Stimulated activated CD4-positive, alpha-beta T cell treated with anti-CD3 and anti-CD28 coated beads, Interleukin-4, amount 100 ng/mL, for 1 hour (primary cell): ENCODE measurements at places on chromosomes 7 and 10.
A peak's percentile ranks its signal among the peaks of the same experiment; 100 is the strongest.

DNA sequence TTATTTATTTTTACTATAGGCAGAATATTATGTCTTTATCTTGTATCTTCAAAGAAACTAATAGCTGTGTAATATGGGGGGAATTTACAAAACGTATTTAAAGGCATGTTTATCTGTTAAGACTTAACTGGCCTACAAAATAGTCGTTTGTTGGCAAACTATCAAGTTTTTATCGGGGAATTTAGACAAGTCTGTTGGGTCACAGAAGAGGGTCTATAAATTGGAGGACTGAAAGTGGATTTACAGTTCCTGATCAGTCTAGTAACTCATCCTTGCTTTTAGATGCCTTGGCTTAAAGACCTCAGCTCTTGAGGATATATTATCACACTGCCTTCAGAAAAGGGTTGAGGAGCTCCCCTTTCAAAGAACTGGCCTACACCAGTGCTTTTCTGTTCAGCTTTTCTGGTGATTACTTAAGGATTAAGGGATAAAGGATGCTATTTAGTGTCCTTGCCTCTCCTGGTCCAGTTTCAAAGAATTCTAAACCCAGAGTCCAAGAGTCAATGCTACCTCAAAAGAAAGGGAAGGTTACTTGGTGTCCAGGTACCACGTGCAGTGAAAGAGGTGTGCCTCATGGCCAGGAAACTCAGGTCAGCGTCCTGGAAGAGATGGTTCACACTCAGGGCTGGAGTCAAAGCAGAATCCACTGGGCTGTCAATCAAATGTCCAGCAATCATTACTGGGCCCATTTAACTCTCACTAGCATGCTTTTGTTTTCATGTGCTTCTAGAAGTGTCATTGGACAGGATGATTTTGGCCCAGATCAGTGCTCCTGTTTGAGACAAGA, 42.9 kb upstream of the ABI1 start:
- DNase-seq: no peak

DNA sequence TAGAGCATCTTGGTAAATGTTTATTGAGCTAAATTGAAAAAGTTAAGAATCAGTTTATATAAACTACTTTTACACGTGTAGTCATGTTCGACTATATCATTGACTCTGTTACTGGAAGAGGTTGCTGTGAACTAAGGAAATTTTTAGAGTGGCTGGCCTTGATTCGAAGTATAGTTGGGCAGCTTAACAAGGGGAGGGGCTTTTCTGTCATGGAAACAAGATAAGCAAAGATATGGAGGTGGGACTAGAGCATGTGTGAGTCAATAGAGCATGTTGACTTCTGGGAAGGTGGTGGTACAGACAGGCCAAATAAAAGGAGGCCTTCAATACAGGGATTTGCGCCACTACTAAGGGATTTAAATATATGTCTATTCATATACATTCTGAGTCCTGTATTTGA, 7.6 kb downstream of the ATP5F1C start:
- DNase-seq: no peak

- no peak for DNase-seq
Measured at GRCh38 chr10:46530249-46531186, 25.9 kb downstream of the GPRIN2 start.

DNA sequence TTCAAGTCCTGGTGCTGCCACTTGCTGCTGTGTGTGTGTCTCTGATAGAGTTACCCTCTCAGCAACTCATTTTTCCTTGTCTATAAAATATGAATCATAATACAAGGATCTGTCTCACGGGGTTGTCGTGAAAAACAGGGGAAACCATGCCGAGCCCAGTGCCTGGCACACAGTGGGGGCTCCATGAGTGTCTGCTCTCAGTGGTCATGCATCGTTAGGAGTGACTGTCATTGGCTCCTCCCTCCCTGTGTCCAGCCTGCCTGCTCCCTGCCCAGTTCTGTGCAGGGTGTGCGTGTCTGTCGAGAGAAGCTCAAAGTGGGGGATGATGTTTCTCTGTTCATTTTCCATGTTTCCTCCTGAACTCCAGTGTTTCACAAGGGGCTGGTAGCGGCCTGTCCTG, 83.6 kb upstream of the LRRC4 start:
- DNase-seq: no peak

GRCh38 chr10:384538-385305, 249.5 kb downstream of the ZMYND11 start:
- DNase-seq: no peak

- DNase-seq: peak; percentile 40
Measured at GRCh38 chr7:51067757-51068156, 248.9 kb downstream of the COBL start.

DNA sequence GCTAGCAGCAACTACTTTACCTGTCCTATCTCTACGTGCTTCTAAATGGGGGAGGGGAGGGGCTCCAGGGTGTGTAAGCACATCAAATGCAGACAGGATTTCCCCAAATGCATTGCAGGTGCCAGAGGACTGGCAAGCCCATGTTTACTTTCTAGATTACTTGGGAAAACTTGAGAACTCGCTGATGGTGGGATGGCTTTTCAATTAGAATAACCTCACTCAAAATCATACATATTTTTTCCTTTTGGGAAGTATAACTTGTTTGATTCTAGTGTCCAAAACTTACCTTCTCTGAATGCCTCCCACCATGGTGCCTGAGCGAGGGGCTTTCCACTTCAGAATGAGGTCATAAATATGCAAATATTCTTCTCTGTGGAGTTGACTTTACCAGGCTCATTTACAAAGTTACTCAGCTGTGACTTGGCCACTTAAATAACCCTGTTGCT, 191.3 kb upstream of the RHOBTB1 start:
- DNase-seq: no peak

DNA sequence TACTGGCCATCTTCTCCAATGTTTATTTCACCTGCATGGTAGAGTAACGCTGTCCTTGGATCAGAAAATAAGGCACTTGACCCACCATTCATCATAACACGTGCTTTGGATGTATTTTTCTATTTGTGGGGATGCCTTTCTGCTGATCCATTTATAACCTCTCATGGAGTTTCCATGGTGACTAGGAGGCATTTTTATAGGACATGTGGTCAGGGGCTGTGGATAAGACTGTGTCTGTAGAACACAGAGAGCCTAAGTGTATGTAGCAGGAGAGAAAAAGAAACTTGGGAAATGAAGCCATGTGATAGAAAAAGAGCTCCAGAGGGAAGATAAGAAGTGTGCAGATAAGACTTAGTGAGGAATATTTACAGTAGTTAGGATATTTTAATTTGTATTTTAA, 184.2 kb downstream of the POU6F2 start:
- DNase-seq: no peak

DNA sequence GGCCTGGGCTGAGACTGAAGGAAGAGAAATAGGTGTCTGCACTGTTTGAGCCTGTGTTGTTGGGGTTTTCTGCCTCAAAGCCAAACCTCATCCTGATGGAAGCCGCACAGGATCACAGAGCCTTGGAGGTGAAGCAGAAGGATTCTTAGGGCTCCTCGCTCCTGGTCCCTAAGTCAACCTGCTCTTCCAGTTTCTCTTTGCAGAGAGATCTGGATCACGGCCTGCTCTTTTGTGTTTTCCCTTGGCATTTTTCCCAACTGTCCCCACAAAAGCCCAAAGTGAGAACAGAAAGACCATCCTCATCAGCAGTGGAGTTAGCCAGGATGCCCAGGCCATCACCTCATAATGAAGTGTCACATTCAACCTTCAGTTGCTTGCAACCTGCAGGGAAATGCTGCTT, 20.3 kb upstream of the PPIA start:
- DNase-seq: no peak

- DNase-seq: no peak
Measured at GRCh38 chr7:20578257-20578771, 37.2 kb upstream of the ABCB5 start.

GRCh38 chr7:129066290-129067131, 11.6 kb upstream of the TNPO3 start:
- DNase-seq: no peak

DNA sequence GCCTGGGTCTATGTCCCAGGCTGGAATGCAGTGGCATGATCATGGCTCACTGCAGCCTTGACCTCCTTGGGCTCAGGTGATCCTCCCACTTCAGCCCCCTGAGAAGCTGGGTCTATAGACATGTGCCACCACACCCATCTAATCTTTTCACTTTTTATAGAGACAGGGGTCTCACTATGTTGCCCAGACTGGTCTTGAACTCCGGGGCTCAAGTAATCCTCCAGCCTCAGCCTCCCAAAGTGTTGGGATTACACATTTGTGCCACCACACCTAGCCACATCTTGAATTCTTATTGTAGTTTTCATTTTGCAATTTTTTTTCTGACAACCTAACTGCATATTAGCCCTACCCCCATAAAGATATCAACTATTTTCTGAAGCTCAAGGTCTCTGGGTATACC, 18.4 kb upstream of the COL1A2 start:
- no peak for DNase-seq

DNA sequence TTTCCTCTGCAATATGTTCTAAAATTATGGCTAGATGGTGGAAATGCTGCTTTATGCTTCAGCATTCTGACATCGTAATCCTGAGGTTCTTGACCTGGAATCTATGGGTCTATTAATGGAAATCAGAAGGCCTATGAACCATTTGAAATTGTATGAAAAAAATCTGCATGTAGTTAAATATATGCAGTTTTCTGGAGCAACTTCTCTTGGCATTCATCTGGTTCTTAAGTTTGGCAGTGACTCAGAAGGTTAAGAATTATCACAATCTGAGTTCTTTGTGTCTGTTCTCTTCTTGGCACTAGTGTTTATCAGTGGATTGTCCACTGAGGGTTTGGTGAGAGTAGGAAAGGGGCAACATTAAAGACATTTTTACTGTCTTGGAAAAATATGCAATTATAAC, 71.1 kb upstream of the FZD1 start:
- no peak for DNase-seq

- DNase-seq: no peak
Measured at GRCh38 chr7:17524746-17525145, 226.3 kb downstream of the AHR start.

- DNase-seq: no peak
Measured at GRCh38 chr10:92405419-92405924, 114.5 kb downstream of the MARCHF5 start.

DNA sequence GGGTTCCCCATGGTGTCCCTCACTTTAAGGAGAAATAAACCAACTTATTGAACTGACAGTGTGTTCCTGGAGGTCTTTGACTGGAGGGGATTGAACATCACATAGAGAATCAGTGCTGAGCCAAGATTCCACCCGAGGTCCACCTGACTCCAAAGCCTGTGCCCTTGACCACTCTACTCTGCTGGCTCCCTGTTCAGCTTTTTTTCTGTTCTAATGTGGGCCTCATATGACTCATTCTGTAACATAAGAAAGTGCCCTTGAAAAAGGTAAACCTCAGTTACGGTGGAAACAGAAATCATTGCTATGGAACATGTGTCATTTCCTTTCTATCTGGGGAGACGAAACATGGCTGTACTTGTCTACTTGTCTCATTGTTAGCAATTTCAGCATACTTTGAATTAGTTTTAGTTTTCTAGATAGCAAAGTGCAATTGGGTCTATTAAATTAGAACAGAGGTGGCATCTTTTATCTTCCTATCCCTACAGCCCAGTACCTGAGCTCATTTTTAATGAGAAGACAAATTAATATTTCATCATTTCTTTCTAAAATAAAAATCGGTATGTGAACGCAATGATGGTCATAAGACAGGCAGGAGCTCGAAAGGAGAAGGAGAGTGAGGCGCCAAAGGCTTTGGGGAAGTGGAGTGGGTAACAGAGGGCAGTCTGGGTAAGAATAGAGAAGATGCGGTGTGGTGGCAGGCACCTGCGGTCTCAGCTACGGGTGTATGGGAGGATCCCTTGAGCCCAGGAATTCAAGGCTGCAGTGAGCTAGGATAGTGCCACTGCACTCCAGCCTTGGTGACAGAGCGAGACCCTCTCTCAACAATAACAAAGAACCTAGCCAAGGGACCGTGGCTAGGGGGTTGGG, 1.5 kb downstream of the GSDME start:
- DNase-seq: no peak

- DNase-seq: no peak
Measured at GRCh38 chr10:81008726-81009125, 471.0 kb downstream of the SH2D4B start.

DNA sequence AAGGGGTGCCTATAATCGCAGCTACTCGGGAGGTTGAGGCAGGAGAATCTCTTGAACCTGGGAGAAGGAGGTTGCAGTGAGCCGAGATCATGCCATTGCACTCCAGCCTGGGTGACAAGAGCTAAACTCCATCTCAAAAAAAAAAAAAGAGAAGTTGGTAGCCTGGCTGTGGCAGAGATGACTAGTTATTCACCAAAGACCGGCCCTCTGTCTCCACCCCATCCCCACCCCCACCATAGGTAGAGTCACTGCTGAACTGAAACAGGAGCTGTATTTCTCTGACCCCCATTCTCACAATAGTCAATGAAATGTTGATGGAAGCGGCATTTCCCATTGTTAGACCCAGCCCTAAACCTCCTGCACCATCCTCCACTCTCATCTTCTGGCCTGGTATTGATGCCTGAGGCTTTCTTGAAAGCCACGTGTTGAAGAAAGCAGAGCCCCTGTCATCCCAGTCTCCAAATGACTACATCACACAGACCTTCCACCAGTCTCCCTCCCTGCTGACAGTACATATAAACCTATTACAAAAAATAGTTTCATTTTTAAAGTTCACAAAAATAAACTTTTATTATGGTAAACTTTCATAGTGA, 9.4 kb upstream of the PIK3CG start:
- no peak for DNase-seq

- DNase-seq: no peak
Measured at GRCh38 chr7:77899516-77899915, 100.9 kb downstream of the PHTF2 start.

DNA sequence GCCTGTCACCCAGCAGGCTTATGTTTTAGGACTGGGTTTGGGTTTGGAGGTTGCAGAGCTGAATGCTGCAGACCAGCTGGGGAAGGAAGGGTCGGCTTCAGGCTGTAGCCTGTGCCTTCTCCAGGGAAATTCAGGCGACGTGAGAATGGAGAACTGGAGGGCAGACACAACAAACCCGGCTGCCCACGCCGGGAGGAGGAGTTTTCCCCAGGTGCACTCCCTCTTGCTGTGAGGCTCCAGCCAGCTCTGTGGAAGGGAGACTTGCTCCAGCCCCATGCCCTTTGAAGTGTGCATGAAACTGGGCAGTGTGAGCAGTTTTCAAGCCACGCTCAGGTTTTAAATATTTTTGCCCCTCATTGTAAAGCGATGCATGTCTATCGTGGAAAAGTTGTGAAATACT, 279.1 kb downstream of the CCSER2 start:
- no peak for DNase-seq

GRCh38 chr10:34593930-34594329, 221.2 kb downstream of the PARD3 start:
- no peak for DNase-seq
